ENCODE measurements at places on chromosomes 12 and 14.

DNA sequence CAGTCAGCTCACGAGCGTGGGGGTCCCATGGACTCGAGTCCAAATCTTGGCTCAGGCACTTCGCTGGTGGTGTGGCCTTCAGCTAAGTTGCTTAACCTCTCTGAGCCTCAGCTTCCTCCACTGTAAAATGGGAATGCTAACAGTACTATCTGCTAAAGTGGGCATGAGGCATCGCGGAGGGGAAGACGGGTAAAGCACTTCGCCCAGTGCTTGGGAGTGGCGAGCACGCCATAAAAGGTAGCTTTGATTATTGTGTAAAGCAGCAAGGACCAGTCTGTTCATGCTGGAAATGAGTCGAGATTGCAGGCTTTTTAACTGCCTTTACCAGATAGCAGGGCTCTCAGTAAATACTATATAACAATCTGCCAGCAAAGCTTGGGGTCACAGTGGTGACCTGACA is 24.5 kb downstream of the HRK start:
- DNase-seq = no peak

- DNase-seq = peak; percentile 45
Measured at GRCh38 chr14:76413962-76414600, 38.1 kb downstream of the ESRRB start.

- DNase-seq = no peak
Measured at GRCh38 chr14:44309331-44309730, 197.8 kb downstream of the FSCB start.

DNA sequence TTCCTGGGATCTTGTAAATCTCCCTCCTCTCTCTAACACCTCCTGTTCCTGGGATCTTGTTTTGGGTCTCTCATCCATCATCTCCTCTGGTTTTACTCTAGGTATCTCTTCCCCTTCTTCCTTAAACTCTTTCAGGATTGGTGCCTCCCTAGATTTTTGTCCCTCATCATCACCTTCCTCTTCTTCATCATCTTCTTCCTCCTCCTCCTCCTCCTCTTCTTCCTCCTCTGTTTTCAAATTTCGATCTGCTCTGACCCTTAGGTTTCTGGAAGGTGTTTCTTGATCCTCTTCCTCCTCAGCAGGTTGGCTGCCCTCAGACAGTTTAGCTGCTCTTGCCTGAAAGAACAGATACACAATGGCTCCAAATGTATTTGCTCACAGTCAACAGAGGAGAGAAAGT is 14.5 kb downstream of the ACIN1 start:
- no peak for DNase-seq

GRCh38 chr12:13454991-13455777 is 258.7 kb downstream of the EMP1 start:
- no peak for DNase-seq

DNA sequence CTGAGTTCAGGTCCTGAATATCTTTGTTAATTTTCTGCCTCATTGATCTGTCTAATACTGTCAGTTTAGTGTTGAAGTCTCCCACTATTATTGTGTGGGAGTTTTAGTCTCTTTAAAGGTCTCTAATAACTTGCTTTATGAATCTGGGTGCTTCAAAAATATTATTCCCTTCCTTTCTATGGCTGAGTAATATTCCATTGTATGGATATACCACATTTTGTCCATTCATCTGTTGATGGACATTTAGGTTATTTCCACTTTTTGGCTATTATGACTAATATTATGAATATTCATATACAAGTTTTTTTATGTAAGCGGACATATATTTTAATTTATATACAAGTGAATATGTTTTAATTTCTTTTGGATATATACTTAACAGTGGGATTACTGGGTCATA is 82.7 kb downstream of the SDR9C7 start:
- DNase-seq = no peak

GRCh38 chr12:29521951-29522350 is 24.5 kb upstream of the OVCH1 start:
- DNase-seq = no peak

- no peak for DNase-seq
Measured at GRCh38 chr12:98572010-98572409, 21.5 kb upstream of the SLC25A3 start.

DNA sequence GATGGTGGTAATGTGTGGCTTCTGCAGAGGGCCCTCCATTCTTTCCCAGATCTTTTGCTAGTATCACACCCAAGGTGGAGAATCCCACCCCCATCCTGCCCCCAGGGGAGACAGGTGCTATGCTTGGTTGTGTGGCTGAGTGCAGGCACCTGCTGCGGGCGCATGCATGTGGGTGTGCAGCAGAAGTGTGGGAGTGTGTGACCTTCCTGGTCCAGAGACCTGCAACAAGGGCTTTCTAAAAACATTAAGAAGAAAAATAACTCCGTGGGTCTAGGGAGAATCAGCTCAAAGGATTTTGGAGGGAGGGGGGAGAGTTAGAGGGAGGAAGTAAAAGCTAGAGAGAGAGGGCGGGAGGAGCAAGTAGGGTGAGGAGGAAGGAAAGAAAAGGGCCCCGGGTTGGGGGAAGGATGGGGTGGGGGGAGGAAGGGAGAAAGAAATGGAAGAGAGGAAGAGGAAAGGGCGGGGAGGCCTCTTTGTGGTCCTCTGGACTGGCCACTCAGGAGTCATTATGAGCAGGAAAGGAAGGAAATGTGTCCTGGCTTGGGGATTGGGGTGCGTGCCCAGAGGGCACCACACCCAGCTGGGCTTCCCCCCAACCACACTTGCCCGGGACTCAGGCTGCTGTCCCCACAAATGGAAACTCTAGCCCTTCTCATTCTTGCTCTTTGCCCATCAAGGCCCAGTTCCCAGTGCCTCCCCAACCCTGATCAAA is 3.1 kb upstream of the FIGNL2 start:
- DNase-seq = no peak

GRCh38 chr12:124687917-124688316 is 120.5 kb upstream of the NCOR2 start:
- DNase-seq = no peak

- peak; percentile 14 for DNase-seq
Measured at GRCh38 chr14:97177016-97177415, 379.8 kb downstream of the VRK1 start.

- DNase-seq = no peak
Measured at GRCh38 chr12:46590991-46591703, 218.6 kb upstream of the SLC38A2 start.

- DNase-seq = peak; percentile 13
Measured at GRCh38 chr12:122943196-122943595, 23.1 kb downstream of the ABCB9 start.

DNA sequence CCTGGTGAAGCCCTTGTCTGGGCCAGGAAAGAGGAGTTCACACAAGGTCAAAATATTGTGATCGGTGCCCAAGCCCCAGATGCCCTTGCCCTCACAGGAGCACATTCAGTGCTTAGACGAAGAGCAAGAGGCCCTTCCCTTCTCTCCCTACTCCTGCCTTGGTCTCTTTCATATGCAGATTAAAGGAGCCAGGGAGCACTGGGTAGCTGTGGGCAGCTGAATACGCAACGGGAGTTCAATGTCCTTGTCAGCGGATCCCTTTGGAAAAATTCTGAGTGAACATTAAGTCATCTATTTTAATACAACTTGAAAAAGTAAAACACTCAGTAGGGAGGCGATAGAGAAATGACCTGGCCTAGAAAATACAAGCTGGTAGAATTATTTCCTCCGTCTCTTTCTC is 1489.4 kb downstream of the AACS start:
- DNase-seq = no peak

DNA sequence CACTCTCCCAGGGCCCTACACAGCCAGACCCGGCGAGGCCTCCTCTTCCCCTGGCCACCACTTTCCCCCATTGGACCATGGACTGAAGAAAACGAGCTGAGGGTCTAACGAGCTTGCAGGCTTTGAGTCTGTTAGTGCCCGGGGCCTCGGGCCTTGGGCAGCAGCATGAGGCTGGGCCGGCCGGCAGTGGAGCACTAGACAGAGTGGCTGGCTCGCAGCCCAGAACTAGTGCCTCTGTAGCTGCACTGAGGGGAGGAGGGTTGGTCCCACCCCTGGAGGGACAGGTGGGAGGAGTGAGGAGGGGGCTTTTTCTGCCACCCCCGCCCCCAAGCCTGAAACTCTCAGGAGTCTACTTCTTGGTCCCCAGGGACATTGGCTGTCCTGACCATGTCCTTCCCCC is 38.7 kb downstream of the SLC6A12 start:
- DNase-seq = peak; percentile 80

- no peak for DNase-seq
Measured at GRCh38 chr12:128793701-128794100, 30.1 kb downstream of the SLC15A4 start.

DNA sequence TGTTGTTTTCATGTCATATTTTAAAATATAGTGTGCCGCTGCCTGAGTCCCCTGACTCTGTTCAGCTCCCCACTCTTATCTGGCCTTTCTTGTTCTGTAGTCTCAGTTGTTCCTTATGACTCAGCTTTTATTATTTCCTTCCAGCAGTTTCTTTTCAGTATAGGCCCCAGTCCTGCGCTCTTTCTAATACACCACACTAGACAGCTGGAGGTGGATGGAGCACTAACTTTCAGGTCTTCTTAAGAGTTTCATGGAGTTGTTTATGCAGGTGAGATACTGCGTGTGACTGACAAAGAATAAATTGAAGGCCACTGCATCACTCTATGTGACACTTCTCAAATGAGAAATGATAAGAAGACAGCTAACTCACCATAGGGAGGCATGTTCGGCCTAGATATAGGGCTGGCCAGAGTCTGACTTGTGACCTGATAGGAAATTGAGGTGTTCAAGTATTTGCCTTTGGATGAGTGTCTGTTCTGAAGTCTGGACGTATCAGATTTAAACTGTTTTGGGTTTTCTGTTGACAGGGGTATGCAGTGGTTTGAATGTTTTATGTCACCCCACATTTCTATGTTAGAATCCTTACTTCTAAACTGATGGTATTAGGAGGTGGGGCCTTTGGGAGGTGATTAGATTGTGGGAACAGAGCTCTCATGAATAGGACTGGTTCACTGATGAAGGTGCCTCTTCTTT is 60.8 kb upstream of the CLMN start:
- no peak for DNase-seq

- DNase-seq = no peak
Measured at GRCh38 chr12:113892556-113892955, 73.6 kb downstream of the RBM19 start.

DNA sequence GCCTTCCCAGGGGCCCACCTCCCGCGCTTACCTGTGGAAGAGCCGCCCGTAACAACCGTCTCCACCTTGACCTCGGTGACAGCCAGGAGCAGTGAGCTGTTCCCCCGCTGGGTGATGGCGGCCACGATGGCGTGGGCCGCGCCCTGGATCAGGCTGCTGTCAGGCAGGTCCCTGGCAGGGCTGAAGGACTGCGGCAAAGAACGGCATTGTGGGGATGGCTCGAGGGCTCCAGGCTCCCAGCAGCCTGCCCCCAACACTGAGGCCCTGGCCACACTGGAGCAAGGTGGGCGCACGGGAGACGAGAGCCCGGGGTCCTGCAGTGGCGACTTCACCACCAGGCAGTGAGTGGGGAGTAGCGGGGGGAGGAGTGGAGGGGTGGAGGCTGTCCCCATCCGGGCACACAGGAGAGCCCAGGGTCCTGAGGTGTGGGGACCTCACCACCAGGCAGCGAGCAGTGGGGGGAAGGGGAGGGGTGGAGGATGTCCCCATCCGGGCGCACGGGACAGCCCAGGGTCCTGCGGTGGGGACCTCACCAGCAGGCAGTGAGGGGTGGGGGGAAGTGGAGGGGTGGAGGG is 25.0 kb downstream of the JAG2 start:
- peak; percentile 25 for DNase-seq

- no peak for DNase-seq
Measured at GRCh38 chr14:60848066-60848465, 113.5 kb downstream of the MNAT1 start.

DNA sequence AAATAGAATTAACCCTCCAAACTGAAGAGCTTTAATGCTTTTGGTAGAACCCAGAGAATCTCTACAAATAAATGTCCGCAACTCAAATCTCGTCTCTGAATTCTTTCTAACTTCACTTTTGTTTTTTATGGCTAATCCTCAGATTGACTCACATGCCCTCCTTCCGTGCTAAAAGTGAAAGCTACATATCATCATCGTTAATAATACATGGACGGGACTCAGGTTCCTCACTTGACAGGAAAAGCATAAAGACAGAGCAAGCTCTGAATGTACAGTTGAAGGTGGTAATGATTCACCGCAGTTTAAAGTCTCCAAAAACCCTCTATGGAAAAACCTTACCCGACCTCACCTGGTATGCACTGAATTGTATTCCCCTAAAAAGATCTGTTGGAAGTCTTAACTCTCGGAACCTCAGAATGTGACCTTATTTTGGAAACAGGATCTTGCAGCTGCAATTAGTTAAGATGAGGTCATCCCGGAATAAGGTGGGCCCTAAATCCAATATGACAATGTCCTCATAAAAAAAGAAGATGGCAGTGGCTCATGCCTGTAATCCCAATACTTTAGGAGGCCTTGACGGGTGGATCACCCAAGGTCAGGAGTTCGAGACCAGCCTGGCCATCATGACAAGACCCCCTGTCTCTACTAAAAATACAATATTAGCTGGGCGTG is 147.4 kb upstream of the FOXN3 start:
- no peak for DNase-seq

GRCh38 chr12:58703866-58704265 is 216.4 kb downstream of the LRIG3 start:
- no peak for DNase-seq

DNA sequence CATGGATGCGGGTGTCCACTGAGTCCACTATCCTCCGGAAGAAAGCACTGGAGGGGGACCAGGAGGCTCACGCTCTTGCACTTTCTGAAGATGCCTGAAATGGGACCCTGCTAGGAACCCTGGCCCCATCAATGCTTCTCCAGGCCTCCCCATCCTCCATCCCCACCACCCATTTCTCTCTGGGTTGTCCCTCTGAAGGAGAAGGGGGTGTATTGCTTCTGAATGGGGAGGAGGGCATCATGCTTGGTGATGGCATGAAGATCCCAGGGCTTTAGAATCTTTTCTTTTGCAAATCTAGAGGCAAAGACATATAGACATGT is 681 bp upstream of the JPH4 start:
- peak; percentile 65 for DNase-seq

DNA sequence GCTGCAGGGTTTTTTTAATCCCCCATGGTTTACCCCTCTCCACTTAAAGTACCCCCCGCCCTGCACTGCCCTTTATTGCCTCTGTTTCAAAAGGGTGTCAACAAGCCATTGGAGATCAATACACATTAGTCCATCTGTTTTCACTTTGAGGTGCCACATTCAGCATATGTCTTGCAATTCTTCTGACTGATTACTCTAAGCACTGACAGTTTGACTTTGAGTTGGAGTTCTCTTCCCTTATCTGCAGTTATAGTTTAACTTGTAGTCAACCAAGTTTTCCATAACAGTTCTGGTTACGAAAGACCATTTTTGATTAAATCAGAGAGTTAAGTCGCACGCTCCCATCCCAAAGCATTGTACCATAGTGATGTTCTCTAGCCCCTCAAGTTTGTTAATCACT is 260.8 kb upstream of the TBX3 start:
- no peak for DNase-seq

DNA sequence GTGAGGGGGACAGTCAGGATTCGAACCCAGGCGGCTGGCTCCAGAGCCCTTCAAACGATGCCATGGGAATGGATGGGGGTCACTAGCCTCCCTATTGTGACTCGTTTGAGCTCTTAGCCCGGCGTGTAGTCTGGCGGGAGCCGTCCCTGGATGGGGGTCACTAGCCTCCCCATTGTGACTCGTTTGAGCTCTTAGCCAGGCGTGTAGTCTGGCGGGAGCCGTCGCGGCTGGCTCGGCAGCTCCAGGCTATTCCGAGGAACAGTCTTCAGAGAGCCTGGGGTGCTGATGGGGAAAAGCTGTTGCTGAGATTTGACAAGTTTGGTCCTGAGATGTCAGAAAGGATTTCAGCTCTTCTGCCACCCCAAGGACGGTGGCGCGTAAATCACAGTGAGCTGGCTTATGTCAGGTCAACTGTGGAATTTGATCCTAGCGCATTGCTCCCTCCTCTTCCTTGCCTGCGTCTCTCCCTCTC is 58.3 kb downstream of the CALM1 start:
- no peak for DNase-seq
